ENCODE measurements at places on chromosomes 3 and 15.

GRCh38 chr3:4522947-4523346 lies 29.8 kb downstream of the ITPR1 start:
- DNase-seq: no peak

- DNase-seq: no peak
Observed at GRCh38 chr15:56248311-56248992, 4.8 kb upstream of the RFX7 start.

DNA sequence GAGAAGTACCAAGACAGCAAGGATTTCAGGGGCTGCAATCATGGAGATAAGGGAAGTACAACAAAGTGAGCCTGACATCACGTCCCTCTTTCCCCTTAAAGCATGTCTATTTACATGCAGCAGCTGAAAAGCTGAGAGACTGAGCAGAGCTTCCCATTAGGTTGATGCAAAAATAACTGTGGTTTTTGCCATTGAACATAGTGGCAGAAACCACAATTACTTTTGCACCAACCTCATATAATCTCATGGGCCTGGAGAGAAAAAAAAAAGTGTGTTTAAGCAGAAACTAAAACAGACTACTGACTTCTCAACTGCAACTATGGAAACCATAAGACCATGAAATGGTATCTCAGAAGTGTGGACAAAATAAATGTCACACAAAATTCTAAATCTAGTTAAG lies 48.3 kb downstream of the CCDC12 start:
- DNase-seq: no peak

DNA sequence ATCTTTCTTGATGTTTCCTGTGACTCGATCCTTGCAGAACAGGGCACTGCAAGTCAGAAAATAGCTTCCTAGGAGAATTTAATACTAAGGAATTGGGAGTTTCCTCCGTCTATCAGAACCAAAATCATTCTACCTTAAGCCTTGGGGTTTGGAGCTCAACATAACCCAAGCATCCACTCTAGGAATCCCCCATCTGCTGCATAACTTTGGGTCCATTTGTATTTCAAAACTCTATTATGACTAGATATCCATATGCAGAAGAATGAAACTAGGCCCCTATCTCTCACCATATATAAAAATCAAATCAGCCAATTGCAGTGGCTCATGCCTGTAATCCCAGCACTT lies 61.7 kb upstream of the AKAP13 start:
- no peak for DNase-seq

GRCh38 chr15:31261266-31262142 lies 65.1 kb upstream of the KLF13 start:
- no peak for DNase-seq
